ENCODE measurements at places on chromosomes 16 and 17.

DNA sequence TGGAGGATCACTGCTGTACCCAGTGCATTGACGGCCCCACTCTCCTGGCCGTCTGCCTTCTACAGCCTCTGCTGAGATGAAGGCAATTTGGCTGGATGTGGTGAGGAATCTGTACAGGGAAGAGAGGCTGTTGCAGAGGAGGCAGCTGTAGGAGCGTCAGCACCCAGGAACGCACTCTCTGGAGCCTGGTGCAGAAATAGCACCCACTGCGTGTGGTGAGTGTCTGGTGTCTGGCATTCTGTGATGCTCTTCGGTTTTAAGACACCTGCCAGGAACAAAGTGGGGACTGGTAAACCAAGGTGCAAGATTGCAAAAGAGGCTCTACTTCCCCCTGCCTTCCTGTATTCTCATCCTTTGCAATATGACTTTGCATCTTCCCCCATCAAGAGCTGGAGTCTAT, 187.5 kb upstream of the SDK2 start:
- DNase-seq, result no peak

DNA sequence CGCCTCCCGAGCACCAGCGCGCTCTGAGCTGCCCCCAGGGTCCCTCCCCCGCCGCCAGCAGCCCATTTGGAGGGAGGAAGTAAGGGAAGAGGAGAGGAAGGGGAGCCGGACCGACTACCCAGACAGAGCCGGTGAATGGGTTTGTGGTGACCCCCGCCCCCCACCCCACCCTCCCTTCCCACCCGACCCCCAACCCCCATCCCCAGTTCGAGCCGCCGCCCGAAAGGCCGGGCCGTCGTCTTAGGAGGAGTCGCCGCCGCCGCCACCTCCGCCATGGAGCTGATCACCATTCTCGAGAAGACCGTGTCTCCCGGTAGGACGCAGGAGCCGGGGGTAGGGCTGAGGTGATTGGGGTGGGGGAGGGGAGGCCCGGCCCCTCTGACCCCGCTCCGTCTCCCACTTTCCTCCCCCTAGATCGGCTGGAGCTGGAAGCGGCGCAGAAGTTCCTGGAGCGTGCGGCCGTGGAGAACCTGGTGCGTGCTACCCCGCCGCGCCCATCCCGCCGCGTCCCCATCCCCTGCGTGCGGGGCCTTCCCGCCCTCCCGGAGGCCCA, 329 bp downstream of the KPNB1 start:
- DNase-seq, result no peak

DNA sequence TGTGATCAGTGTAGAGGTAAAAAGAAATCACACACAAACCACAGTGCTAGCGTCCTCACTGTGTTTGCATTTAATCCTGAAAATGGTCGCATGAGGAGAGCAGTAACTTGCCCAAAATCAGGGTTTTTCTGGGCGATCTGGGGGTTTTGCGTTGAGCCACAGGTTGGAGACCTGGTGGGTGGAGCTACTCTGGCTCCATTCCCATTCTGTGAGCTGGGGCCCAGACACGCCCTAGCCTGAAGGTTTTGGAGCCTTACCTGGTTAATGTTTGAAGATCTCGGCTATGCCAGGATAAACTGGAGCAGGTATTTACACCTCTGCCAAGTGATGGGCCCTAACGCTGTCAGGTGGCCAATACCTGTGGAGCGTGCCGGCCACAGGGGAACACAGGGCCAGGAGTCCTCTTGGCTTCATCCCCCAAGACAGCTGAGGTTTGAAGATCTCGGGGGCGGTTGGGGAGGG, 48.4 kb downstream of the MPRIP start:
- DNase-seq, result no peak

DNA sequence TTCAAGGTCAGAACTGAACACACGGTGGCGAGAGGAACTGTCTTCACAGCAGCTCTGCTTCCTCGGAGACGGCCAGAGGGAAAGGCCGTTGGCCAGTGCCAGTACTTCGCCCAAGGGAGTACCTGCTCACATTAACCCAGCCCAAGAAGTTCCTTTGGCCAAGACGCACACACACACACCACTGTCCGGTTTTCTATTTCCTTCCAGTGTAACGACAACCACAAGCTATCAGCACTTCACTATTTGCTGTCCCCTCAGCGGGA, 744 bp upstream of the GGNBP2 start:
- DNase-seq, result no peak

DNA sequence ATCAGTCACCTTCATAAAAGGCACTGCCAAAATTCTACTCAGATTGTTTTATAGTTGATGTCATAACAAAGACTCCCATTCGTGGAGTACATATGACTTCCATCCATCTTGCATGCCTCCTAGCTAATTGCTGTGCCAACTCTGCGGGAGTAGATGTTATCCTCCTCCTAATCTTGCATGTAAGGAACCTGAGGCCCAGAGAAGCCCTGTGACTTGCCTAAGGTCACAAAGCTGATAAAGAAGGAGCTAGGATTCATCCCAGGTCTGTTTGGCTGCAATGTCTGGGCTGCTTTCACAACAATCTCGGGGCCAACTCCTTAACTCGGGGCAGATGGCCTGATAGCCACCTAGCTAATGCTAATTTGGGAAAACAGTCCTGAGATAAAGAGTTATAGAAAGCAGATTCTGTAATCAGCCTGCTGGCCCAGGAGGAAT, 87.3 kb downstream of the YPEL2 start:
- no peak for DNase-seq

- DNase-seq, result no peak
Measured at GRCh38 chr17:82595893-82596292, 52.4 kb downstream of the WDR45B start.

- DNase-seq, result no peak
Measured at GRCh38 chr16:85665929-85666328, 22.8 kb downstream of the GINS2 start.

GRCh38 chr17:3738562-3739295, 15.0 kb downstream of the HASPIN start:
- DNase-seq, result peak; percentile 79

GRCh38 chr17:32503251-32504165, 16.7 kb downstream of the CDK5R1 start:
- DNase-seq, result no peak

DNA sequence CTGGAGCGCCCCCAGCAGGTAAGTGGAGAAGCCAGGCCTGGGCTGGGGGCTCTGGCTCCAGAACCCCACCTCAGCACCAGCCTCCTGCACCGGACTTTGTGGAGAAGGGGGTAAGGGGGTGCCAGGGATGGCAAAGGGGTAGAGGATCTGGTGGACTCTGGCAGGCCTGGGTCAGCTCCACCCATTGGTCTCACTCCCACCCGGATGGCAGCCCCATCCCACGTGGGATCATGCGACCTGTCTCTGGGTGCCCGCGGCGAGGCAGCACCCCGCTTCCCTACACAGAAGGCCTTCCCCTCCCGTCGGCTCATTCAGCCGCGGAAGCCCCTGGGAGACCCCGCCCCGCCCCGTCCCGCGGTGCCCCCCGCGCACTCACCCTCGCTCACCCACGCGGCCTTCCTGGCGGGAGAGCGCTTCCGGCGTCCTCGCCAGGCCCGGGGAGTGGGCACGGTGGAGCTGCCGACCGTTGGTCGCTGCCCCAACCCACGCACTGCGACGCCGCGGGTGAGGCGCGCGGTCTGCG, 498 bp upstream of the PLEKHG4 start:
- peak; percentile 85 for DNase-seq

GRCh38 chr16:11501632-11502031, 85.1 kb downstream of the LITAF start:
- DNase-seq, result no peak

- no peak for DNase-seq
Measured at GRCh38 chr17:1110862-1111598, 68.8 kb downstream of the ABR start.

- no peak for DNase-seq
Measured at GRCh38 chr16:30394592-30395154, 547 bp upstream of the ZNF48 start.

GRCh38 chr16:68749432-68749831, 12.3 kb downstream of the CDH1 start:
- DNase-seq, result no peak

DNA sequence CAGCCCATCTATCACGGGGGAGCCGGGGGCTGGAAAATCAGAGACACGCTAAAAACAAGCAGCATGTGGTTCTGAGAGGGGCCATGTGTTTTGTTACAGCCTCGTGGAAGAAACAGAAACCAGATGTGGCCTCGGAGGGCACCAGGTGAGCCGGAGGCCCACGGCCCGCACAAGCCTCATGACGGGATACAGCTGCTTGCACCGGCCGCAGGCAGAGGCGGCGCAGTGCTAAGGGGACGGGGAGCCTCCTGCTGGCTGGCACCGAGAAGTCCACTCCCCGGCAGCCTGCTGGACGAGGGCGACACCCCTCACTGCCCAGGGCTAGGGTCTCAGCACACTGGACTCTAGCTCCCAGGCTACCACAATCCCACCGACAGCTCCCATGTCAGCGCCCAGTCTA, 19.2 kb downstream of the NDUFAF8 start:
- DNase-seq, result no peak

DNA sequence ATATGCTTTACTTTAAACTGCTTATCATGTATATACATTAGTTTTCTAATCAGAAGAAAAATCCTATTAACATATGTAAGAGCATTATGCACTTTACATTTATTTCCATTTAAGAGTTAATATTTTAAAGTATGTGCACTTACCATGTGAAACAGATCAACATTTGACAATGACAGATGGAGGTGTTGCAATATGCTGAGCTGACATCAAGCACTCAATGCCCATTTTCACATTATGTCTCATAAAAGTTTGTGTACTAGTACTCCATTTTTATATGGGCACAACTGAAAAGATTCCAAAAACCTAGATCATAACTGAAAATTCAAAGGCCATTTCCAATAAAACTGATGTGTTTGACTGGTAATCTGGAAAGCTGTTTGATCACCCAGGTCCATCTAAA, 420.9 kb upstream of the SOX9 start:
- no peak for DNase-seq

GRCh38 chr17:43878260-43879175, 28.8 kb downstream of the MPP2 start:
- DNase-seq, result peak; percentile 86
